ENCODE measurements at places on chromosomes 7 and 10.

DNA sequence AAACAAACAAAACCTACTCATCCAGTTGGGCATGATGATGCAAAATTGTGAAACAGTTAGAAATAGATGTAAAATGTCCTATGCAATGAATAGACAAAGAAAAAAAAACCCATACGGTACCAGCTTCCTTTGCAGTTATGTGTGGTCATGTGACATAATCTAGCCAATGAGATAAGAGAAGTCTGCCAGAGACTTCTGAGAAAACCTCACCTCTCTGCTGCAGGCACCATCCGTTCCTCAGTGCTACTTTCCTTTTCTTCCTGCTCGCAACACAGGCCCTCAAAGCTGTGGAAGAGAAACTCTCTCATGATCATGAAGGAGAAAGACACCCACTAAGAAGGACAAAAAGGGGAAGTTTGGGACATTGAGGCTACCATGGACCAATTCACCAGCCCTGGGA lies 76.8 kb upstream of the CARD11 start:
- no peak for DNase-seq

DNA sequence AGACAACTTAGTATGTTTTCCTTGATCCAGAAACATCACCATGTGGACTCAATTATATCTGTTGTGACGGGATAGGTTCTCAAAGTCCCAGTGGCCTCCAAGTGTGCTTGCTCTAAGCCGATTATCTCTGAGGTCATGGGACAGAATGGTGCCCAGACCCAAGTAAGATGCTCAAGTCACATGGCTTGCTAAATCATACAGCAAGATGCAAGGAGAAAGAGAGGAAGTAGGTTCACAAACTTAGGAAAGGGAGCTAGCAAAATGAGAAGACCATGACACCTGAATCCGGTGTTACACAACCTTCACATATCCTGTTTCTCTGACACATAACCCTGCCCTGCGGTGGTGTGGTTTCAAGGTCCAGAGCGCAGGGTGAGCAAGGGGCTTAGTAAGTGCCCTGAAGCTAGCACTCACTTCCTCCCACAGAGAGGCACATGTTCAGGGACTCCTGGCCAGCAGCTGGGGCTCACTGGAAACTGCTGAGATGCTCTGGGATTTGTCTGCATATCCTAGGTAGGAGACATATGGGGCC lies 590.9 kb upstream of the ANKRD30A start:
- DNase-seq = no peak

DNA sequence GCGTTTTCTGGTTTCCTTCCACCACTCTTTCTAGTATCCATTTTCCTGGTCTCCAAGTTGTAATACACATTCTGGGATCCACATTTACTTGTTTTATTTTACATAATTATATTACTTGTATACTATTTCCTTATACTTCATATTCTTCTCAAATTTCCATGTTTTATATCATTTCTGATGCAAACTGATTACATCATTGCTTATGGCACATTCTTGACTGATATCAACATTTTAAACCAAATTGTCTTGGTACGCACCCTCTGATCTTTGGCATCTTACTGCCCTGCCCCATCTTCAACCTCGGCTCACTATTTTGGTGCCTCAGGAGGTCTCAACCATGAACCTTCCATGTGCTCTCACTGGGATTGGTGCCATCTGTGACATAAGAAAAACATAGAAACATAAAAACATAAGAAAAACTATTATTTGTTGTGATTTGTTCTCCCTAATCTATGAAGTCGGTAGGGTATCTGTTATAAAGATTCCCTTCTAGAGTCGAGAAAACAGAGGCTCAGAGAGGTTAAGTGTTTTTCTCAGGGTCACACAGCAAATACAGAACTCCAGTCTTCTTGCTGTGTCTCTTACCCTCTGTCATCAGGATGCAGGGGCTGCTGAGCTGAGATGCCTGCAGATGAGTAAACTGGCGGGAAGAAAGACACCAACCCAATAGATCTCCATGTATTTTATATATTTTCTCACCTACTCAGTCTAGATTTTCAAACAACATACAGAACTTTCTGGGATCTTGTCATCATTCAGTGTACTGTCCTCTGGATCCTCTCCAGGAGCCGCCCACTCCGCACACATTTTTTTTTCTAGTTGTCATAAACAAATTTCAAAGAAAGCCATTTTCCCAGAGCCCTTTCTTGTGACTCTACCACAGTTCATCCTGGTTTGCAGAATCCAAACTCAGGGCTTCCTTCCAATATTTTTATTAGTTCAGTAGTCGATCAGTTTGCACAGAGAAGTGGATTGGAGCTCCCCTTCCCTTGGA lies 79.5 kb downstream of the PARP12 start:
- DNase-seq = no peak

- no peak for DNase-seq
Observed at GRCh38 chr7:117188949-117189592, 133.8 kb downstream of the WNT2 start.

GRCh38 chr10:27719052-27719451 lies 26.6 kb downstream of the MKX start:
- DNase-seq = no peak

DNA sequence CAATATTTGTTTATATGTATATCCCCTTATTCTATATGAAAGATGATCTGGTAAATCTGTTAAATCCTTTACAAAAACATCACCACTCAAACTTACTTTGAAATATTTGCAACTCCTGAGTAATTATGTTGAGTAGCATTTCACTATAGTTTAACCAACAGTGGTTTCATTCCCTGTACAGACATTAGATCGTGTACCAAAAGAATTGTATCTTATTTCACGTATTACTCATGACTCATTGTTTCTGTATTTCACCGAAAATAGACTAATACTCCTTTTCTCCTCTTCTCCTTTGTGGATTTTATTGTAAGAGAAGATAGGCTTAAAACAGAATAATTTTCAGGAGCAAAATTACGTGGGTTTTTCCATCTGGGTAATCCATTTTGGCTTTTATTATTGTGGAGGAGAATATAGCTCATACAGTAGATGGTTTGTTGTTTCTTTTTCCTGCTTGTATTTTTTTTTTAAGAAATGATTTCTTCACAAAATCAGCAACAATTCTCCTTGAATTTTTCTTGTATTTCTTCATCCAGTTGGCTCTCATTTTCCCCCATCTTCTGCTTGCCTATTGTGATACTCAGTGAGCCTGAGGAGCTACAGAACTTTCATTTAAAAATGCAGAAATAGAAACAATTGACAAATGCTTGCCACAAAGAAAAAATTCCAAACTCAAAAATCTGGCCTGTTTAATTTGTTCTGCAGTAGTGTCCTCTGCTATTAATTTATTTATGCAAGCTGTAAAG lies 90.6 kb upstream of the OIT3 start:
- DNase-seq = no peak

- DNase-seq = no peak
Observed at GRCh38 chr10:71812913-71813590, 38.0 kb downstream of the PSAP start.

- DNase-seq = no peak
Observed at GRCh38 chr10:115049318-115049717, 43.8 kb upstream of the ATRNL1 start.

DNA sequence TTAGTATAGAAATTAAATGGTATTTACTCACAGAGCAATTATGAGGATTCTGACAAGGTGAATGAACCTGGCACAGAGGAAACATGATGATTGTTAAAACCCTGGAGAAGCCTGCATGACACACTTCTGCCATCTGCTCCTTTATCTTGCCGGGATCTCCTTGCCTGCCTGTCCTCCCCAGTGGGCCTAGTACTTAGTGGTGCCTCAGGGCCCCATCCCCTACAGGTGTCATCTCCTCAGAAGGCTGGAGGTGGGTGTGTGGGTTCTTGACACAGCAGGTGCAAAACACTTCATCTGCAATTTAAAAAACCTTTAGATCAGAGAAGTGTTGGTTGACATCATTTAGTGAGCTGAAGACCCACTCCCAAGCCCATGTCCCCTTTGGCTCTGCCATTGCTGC lies 261.2 kb downstream of the ADRA2A start:
- DNase-seq = no peak

DNA sequence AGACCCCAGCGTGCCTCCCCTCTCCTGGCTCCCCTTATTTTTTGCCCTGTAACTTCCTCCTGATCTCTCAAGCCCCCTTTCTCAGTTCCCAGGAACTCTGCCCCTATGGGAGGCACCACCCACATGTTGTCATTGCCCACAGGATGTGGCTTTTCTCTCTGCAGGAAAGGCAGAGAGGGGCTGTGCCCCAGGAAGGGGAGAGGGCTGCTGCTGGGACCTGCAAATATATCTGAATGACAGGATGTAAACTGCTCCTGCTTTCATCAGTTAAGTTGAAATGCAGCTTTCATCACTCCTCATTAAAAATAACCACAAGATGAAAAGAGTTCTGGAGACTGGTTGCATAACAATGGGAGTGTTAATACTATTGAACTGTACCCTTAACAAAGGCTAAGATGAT lies 103.3 kb downstream of the CLEC2L start:
- DNase-seq = no peak

DNA sequence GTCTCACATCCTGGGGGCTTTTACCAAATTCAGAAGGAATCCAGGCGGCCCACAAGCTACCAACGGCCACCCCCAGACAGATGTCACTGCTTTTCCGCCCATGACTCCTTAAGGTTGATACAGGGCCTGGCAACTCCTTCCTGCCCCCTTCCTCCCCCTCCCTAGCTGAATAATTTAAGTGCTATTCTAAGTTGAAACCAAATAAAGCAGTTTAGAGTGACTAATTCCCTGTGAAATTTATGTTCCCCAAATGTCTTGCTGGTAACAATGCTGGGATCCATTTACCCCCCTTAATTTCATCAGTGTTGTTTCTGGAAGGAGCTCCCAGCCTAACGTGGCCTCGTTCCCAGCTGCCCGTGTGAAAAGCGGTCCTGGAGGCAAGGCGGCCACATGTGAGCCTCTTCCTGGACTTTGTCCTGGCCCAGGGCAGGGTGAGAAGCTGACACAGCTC lies 109.6 kb downstream of the TMEM130 start:
- no peak for DNase-seq

DNA sequence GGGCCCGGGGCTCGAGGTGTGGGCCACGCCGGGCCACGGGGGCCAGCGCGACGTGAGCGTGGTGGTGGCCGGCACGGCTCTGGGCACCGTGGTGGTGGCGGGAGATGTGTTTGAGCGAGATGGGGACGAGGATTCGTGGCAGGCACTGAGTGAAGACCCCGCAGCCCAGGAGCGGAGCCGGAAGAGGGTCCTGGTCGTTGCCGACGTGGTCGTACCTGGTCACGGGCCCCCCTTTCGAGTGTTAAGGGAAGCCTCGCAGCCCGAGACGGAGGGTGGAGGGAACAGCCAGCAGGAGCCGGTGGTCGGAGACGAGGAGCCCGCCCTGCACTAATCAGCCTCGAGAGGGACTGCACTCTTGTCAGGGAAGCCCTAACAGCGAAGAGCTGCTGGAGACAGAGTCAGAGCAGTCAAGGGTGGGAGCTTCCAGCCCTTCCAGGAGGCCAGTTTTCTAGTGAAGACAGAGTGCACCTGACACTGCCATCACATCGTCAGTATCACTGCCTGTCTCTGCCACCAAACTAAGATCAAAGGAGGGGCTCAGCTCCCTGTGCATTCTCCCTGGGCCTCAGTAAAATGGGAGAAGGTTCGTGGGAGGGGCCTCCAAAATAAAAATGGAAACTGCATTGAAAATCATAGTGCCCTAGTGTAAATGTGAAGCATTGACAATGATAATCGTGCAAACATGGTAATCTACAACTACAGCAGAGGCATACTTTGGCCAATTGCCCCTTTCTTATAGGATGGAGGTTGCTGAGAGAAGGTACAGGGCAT lies 1.3 kb downstream of the MBLAC1 start:
- no peak for DNase-seq
